ENCODE measurements at places on chromosomes 2 and 18.

- no peak for DNase-seq
Observed at GRCh38 chr2:70143314-70144150, 47.3 kb downstream of the C2orf42 start.

DNA sequence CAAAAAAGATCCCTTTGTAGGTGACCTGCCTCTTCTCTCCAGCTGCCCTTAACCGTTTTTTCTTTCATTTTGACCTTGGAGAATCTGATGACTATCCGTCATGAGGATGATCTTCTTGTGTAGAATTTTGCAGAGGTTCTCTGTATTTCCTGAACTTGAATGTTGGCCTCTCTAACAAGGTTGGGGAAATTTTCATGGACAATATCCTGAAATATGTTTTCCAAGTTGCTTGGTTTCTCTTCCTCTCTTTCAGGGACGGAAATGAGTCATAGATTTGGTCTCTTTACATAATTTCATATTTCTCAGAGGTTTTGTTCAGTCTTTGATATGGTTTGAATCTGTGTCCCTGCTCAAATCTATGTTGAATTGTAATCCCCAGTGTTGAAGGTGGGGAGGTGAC is 34.0 kb downstream of the ZC3H8 start:
- DNase-seq = no peak

GRCh38 chr2:29611261-29611660 is 310.1 kb downstream of the ALK start:
- no peak for DNase-seq

- no peak for DNase-seq
Observed at GRCh38 chr2:181046833-181047232, 66.4 kb downstream of the UBE2E3 start.

- no peak for DNase-seq
Observed at GRCh38 chr18:2240311-2240705, 331.0 kb downstream of the METTL4 start.

GRCh38 chr2:165847001-165847400 is 53.0 kb upstream of the GALNT3 start:
- DNase-seq = no peak

- no peak for DNase-seq
Observed at GRCh38 chr2:85266146-85267041, 61.4 kb downstream of the TGOLN2 start.

DNA sequence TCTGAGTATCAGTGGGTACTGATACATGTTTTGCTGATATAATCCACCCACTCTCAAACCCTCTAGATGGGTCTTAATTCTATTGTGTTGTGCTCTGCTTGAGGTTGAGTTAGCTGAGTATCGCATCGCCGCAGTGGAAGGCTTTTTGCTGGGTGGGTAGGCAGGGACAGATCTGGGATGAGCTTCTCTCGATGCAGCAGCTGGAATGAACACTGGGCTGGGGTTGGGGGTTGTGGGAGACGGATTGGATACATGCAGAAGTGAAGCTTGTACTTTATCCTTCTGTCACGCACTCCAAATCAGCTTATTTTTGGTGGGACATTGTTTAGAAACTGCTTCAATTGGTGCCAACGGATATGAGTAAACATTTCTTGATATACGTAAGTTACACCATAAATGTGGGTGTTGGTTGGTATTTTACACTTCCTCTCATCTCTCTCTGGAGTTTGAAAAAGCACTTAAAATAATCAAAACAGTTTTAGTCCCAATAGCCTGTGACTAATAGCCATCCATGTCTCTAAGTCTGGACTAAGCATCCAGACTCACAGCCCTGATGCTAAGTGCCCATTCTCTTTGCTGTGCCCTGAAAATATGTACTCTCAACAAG is 107.1 kb downstream of the POLE4 start:
- DNase-seq = no peak

GRCh38 chr18:36274083-36274715 is 23.3 kb upstream of the FHOD3 start:
- DNase-seq = no peak

GRCh38 chr2:11228692-11229091 is 73.4 kb downstream of the SLC66A3 start:
- DNase-seq = no peak

DNA sequence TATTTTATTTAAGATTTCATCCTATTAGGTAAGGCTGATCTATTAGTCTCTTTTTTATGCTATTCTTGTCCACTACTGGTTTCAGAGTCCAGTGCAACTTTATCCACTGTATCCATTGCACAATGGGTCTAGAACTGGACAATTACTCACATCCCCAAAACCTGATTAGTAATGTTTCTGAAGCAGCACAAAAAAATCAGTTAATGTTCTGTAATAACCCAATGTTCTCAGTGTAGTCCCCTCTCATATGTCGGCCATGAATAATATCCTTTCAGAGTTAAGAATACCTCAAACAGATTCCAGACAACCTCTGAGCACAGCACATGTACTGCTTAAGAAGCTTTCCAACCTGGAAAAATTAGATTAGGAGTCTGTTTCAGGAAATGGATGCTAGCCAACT is 29.7 kb downstream of the MGAT4A start:
- DNase-seq = no peak

- no peak for DNase-seq
Observed at GRCh38 chr2:133489641-133490410, 78.4 kb downstream of the NCKAP5 start.

DNA sequence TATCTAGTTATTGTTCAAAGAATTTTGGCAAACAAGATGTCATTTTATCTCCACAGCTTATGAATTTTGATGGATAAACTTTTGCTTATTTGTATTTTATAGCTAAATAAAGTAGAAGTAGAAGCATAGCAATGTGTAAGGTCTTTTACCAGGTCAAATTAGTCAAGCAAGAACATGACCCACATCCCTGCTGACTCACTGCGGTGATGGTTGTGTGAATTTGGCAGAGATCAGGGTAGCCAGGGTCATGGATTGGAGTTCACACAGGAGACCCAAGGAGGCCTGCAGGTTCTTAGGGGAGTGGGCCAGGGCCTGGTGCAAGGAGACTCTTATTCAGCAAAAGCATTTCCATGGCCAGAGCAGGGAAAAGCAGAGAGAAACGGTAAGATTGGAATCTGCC is 18.7 kb downstream of the SP140 start:
- DNase-seq = no peak

All from NCI-H2081 treated with DMSO at 0.1 percent for 48 hours (cell line).